ENCODE measurements at places on chromosomes 3 and 15.

DNA sequence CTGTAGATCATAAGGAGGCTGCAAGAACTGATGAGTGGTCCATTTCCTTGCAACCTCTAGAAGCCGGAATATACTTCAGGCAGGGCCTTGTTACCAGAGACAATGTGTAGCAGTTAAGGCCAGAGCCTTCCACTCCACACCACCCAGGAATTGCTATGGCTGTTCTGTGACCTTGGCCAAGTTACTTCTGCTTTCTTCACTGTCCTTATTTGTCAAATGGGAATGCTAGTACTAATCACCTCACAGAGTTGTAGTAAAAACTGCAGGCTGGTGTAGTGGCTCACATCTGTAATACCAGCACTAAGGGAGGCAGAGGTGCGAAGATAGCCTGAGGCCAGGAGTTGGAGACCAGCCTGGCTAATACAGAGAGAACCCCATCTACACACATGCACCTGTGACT, 28.7 kb upstream of the RPN1 start:
- no peak for DNase-seq

- no peak for DNase-seq
Measured at GRCh38 chr15:66261056-66261455, 7.5 kb upstream of the MEGF11 start.

DNA sequence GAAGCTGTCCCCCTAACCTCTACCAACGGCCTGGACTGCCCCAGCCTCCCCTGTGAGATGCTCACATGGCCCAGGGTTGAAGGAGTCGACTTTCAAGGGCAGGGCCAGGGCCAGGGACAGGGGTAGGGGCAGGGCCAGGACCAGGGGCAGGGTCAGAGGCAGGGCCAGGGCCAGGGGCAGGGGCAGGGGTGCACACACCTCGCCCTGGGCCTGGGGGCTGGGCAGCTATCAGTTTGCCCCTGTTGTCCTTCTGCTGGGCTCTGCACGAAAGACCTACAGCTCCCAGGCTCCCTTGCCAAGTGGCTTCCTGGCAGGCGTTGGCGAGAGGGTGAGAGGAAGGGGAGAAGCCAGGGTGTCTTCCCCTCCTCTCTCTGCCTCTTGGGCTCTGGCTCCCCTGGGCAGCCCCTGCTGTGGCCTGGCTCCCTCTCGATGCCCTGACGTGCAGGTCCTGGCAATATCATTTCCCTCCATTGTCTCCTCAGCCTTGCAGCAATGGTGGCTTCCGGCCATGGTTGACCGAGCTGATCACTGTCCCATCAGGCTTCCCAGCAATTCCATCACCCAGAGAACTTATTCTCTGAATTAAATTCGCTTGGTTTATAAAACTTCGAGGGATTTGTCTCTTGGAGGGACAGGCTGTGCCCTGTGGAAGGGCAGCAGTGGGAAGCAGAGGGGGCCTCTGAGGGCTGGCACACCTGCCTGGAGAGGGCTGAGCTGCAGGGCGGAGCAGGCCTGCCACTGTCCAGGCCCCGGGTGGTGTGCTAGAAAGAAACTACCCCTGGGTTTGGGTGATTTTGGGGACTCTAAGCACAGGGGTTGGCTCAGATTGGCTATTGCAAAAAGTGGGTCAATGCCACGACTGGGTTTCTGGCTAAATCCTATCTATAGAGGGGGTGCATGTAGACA, 13.9 kb downstream of the PRR23E start:
- no peak for DNase-seq

GRCh38 chr3:174958671-174959328, 99.7 kb downstream of the NAALADL2 start:
- no peak for DNase-seq

- DNase-seq: no peak
Measured at GRCh38 chr15:96325541-96326327, 4.8 kb upstream of the NR2F2 start.

DNA sequence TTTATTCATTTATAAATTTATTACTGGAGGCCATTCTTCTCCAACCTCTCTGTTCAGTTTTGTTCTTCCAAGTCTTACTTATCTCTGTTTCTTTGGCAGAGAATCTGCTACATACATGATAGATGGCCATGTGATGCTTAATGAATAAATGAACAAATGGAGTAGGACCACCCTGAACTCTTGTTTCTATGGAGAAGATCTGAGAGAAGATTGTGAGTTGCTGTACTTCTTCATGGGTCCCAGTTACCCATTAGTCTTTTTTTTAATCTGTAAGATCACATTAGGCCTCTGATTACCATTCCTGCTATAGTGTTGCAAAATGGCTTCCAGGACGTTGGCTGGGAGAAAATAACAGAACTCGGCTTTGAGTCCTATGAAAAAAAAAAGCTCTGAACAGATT, 191.9 kb upstream of the SYNPR start:
- DNase-seq: no peak

DNA sequence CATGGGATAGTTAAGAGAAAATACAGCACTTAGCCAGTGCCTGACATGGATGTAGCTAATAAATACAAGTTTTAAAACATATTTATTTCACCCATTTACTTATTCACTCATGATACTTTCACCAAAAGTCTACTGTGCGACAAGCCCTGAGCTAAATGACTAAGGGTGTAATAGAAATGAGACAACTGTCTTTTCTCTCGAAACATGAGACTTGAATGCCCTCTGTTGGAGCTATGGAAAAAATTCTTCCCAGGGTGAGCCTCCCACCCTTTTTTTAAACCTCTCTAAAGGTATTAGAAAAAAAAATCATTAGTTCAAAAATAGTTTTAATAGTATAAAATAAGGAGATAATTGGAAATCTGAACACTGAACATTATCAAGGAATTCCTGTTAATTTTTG, 24.3 kb upstream of the RPL14 start:
- no peak for DNase-seq

GRCh38 chr3:156751461-156752025, 74.6 kb upstream of the LEKR1 start:
- DNase-seq: no peak

- DNase-seq: no peak
Measured at GRCh38 chr15:72540606-72541237, 66.6 kb downstream of the ARIH1 start.

GRCh38 chr15:65470866-65471265, 46.6 kb downstream of the DPP8 start:
- DNase-seq: no peak

- DNase-seq: no peak
Measured at GRCh38 chr15:75028991-75029377, 5.6 kb downstream of the PPCDC start.

GRCh38 chr15:33559207-33559890, 248.6 kb downstream of the RYR3 start:
- DNase-seq: no peak

DNA sequence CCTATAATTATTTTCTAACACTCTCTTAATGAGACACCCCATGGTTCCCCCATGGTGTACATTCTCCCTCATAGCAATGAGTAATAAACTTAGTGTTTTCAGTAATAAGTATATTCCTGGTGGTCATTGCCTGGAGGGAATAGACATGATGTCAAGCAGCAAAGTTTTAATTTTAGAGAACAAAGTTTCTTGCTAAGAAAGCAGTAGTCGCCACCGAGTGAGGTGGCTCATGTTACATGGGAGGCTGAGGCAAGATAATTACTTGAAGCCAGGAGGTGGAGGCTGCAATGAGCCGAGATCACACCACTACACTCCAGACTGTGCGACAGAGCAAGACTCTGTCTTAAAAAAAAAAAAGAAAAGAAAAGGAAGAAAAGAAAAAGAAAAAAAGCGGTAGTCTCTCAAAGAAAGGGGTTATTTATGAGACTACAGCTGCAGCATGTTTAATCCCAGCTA, 2.4 kb upstream of the ELP6 start:
- DNase-seq: no peak

Data from activated T-cell treated with anti-CD3 and anti-CD28 coated beads for 48 hours (primary cell).